MG63 (cell line): ENCODE measurements at places on chromosomes 5 and 9.

GRCh38 chr5:39355324-39355723 lies 9.0 kb downstream of the C9 start:
- no peak for DNase-seq

DNA sequence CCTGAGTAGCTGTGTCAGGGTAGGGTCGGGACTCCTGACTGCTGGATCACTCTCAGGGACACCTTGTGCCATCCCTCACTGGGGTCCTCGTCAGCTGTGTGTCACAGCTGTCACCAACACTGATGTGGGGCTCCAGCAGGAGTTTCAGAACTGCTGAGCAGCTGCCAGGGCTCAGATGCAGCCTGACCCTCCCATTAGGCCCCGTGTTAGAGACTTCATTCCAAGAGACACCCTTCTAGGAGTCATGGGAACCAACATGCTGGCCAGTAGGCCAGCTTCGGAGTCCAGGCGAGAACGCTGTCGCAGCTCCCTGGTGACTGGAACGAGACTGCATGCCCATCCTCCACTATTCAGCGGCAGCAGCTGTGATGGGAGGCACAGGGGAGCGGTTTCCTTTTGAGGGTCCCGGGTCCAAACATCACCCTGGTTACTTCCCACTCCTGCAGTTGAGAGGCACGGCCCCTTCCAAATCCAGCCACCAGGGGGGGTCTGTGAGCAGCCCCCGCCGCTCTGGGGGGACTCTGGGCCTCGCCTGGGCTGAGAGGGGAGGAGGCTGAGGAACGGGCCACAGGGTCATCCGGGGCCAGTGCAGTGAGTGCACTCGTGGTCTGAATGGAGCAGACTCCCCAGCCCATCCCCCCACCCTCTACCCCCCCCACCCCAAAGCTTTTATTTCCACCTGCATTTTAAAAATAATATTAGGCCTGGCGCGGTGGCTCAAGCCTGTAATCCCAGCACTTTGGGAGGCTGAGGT lies 12.6 kb upstream of the TCF7 start:
- DNase-seq = peak; percentile 63

DNA sequence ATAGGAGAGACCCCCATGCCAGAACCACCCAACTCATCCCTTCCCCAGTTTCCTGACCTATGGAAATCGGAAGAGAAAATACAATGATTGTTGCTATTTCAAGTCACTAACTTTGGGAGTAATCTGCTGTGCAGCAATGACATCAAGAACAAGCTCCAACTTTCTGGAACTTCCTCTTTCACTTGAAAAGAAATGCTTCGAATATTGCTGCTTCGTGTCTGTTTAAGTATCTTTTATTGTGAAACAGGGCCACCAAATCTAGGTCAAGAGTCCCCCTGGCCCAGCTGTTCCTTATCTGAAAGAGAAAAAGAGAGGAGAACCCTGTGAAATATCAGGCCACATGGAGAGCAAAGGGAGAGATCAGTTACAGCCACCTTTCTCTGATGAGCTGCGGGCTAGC lies 59.4 kb upstream of the DNAH5 start:
- DNase-seq = no peak

- no peak for DNase-seq
Observed at GRCh38 chr9:126338945-126339344, 12.3 kb downstream of the MVB12B start.

DNA sequence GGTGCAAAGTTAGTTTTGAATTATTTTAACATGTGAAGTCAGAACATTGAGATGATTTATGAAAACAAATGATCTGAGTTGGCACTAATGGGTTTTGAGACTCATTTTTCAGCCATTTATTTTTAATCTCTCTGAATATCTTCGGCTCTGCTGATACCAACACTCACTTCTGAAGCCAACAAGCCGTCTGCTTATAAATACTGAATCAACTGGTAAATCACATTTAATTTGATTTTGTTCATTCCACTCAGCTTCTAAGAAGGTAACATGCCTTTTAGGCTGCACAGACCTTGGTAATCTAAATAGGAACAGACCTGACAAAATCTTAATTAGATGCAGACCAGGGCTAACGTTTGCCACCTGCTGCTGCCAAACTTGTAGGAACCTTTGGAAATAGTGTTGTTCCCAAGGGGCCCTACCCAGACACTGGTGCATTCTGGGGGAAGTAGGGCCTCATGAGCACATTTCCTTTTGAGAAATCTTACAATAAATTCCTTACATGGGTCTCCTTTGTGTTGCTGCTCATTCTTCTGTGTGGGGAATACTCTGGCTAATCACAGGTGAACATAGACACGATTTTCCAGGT lies 182.2 kb downstream of the KCTD16 start:
- no peak for DNase-seq
